ENCODE measurements at places on chromosomes 6 and 20. TPM values are rescaled to one million over a fixed set of nuclear protein-coding genes. Genes with fewer than 3 reads are reported as not detected.
A peak's percentile ranks its signal among the peaks of the same experiment; 100 is the strongest.

The MDFI gene
- total RNA-seq: 2.5 TPM

GRCh38 chr6:30361661-30362060 lies 16.7 kb downstream of the RPP21 start:
- no peak for DNase-seq
- no peak overlapping the region for H3K27ac ChIP-seq
- H3K4me1 ChIP-seq: peaks cover 4% of the 10 kb centered on the region
- H3K36me3 ChIP-seq: no peaks in the 10 kb centered on the region

DNA sequence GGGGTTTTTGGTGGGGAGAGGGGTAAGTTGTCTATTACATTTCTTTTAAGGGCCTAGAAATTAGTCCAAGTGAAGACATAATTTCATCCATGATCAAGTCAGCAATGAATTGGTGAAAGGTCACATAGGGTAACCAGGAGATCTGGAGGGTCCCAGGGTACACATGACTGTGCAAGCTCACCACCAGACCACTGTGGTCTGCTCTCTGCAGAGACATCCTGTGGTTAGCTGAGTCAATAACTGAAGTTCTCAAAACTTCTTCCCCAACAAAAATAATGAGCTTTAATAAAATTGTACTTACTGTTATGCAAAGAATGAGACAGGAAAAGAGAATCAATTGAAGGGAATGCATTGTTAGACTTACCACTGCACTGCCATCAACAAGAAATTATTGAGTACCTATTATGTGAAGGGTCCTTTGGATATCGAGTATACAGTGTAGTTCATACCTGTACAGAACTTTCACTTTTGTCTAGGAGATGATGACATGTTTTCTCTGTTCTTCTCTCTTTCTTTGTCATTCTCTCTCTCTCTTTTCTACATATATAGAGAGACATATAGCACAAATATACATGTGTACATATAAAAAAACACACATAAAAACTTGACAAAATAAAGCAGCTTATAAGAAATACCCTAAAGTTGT lies 209.8 kb downstream of the GJA1 start:
- no peaks in the 10 kb centered on the region for H3K27me3 ChIP-seq
- DNase-seq: no peak
- H3K36me3 ChIP-seq: no peaks in the 10 kb centered on the region
- no peak overlapping the region for H3K4me3 ChIP-seq

DNA sequence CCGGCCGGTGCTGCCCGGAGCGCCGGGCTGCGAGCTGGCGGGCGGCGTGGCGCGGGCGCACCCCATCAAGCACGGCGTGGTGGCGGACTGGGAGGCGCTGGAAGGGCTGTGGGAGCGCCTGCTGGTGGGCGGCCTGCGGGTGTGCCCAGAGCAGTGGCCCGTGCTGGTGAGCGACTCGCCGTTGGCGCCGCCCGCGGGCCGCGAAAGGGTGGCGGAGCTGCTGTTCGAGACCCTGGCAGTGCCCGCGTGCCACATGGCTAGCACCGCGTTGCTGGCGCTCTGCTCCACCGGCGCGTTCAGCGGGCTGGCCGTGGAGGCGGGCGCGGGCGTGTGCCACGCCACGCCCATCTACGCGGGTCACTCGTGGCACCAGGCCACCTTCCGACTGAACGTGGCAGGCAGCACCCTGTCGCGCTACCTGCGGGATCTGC lies 517 bp downstream of the ACTL10 start:
- H3K27ac ChIP-seq: peak overlapping the region; percentile 63
- H3K36me3 ChIP-seq: no peaks in the 10 kb centered on the region
- peak overlapping the region; percentile 70 for H3K4me3 ChIP-seq
- no peaks in the 10 kb centered on the region for H3K27me3 ChIP-seq

- no peaks in the 10 kb centered on the region for H3K27me3 ChIP-seq
- H3K4me1 ChIP-seq: no peaks in the 10 kb centered on the region
- no peak for DNase-seq
- no peaks in the 10 kb centered on the region for H3K36me3 ChIP-seq
- no peak overlapping the region for H3K4me3 ChIP-seq
These were observed 80.1 kb upstream of the SHLD1 start for GRCh38 chr20:5670036-5670536.

The PAQR8 gene
- total RNA-seq: 5.0 TPM

The TSBP1 gene
- not detected for total RNA-seq

The CYP39A1 gene
- total RNA-seq: 4.2 TPM

DNA sequence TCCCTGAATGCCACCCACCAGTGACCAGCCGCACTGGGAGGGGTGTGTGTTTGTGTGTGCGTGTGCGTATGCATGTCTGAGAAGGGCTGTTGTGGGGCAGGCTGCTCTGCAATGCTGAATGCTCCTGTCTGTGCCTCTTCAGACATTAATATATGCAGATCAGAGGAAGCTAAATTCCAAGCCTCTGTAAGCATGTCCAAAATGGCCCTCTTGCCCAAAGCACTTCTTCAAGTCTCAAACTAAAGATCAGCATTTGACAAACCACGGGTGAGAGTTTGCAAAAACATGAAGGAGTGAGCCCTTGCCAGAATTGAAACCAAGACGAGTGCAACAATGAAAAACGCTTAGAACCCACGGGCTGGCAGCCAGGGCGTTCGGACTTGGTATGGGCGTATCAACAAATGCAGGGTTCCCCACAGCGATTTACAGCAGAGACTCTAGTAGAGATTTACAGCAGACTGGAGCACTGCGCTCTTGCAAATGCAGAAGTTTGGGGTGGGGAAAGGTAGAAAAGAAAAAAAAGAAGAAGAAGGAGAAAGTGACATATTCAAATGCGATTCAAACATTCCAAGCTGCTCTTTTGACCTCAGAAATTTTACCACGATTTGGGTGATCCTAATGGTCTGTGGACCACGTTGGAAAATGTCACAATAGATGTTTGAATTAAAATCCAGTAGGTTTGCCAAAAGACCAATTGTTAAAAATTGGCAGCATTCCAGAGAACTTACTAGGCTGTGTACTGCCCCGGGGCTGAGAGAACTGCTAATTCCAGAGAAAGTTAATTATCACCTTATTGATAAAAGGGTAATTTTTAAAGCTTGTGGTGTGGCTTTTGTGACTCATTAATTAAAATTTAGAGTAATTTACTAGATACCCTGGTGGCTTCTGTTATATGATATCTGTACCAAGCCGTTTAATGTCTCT lies 3.5 kb downstream of the SCML4 start:
- peak overlapping the region; percentile 16 for H3K4me3 ChIP-seq
- DNase-seq: no peak
- H3K27ac ChIP-seq: no peak overlapping the region
- peaks cover 22% of the 10 kb centered on the region for H3K27me3 ChIP-seq

DNA sequence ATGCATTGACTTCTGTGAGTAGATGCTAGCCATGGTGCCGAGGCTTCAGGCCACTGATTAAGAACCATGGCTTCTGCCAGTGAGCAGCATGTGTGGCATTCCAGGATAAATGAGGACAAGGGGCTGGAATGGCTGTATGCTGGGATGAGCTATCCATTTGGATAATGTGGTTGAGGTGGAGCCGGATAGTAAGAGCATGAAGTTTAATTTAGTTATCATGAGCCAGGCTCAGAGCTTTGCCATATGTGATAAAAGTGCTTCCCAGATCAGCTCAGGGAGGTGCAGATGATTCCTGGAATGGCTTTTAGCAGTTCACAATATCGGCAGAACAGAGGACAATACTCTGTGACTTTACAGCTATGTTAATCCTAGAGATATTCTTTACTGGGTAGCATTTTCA lies 34.6 kb upstream of the RNF8 start:
- H3K27ac ChIP-seq: peak overlapping the region; percentile 33
- H3K27me3 ChIP-seq: no peaks in the 10 kb centered on the region
- H3K36me3 ChIP-seq: peaks cover 61% of the 10 kb centered on the region
- H3K4me1 ChIP-seq: peaks cover 43% of the 10 kb centered on the region
- no peak for DNase-seq

- no peak overlapping the region for H3K4me3 ChIP-seq
- no peaks in the 10 kb centered on the region for H3K36me3 ChIP-seq
- no peak overlapping the region for H3K27ac ChIP-seq
- no peaks in the 10 kb centered on the region for H3K4me1 ChIP-seq
These were observed 43.4 kb upstream of the SPTLC3 start for GRCh38 chr20:12965212-12965869.

The ADGRF5 gene
- 27.1 TPM for total RNA-seq

The RBM12 gene
- total RNA-seq: 51.3 TPM

GRCh38 chr20:11966186-11966585 lies 48.5 kb downstream of the BTBD3 start:
- DNase-seq: no peak
- no peaks in the 10 kb centered on the region for H3K27me3 ChIP-seq
- no peaks in the 10 kb centered on the region for H3K4me1 ChIP-seq
- no peaks in the 10 kb centered on the region for H3K36me3 ChIP-seq

- no peaks in the 10 kb centered on the region for H3K4me1 ChIP-seq
- H3K36me3 ChIP-seq: no peaks in the 10 kb centered on the region
- no peak overlapping the region for H3K27ac ChIP-seq
These were observed 86.3 kb upstream of the IRAK1BP1 start for GRCh38 chr6:78781001-78781400.

The PPP1R3D gene
- 7.6 TPM for total RNA-seq

DNA sequence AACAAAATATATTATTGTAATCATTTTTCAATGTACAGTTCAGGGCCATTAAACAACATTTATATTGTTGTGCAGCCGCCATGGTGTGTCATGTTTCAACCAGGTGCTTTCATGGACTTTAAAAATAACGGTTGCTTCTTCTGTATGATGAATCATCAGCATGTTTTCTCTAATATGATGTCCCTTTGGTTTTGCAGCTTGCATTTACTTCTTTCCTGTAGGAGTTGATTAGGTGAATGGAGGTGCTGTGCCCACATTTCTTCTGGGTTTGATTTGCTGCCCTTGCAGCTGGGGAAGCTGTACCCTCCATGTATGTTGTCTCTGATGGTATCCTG lies 54.9 kb upstream of the TULP4 start:
- no peaks in the 10 kb centered on the region for H3K27me3 ChIP-seq
- H3K27ac ChIP-seq: no peak overlapping the region
- peaks cover 11% of the 10 kb centered on the region for H3K4me1 ChIP-seq
- no peak for DNase-seq
- H3K36me3 ChIP-seq: no peaks in the 10 kb centered on the region

GRCh38 chr20:36646678-36647077 lies 682 bp upstream of the SLA2 start:
- no peak for DNase-seq
- H3K4me3 ChIP-seq: no peak overlapping the region
- no peaks in the 10 kb centered on the region for H3K27me3 ChIP-seq
- no peak overlapping the region for H3K27ac ChIP-seq
- H3K4me1 ChIP-seq: no peaks in the 10 kb centered on the region
- peaks cover 10% of the 10 kb centered on the region for H3K36me3 ChIP-seq

- H3K27ac ChIP-seq: no peak overlapping the region
- no peaks in the 10 kb centered on the region for H3K36me3 ChIP-seq
- H3K4me1 ChIP-seq: no peaks in the 10 kb centered on the region
- DNase-seq: no peak
These were observed 105.1 kb downstream of the MKKS start for GRCh38 chr20:10328897-10329255.

DNA sequence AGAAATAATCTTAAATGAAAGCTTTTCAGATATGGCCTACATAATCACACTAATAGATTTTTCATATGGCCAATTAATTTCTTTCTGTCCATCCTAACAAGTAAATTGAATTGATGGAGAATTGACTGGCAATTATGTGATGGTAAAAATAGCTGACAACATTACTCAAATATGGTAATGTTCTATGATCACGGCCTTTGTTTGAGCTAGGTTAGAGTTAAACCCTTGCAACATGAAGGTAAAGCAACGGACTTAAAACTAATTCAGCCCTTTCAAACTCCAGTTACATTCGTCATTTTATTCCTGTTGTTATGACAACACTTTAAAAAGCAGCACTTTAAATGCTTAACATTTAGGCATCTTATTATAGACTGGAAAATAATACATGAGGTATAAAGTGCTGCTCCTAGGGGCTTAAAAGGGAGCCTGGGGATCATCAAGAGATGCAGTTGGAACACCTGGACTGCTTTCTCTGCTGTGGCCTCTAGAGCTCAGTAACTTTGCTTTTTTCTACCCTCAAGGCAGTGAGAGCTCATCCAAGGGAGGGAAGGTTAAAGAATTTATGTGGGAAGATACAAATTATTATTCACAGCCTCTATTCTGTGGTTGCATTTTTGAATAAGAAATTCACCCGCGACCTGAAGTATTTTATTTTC lies 46.9 kb downstream of the RIPOR2 start:
- no peaks in the 10 kb centered on the region for H3K36me3 ChIP-seq
- no peak for DNase-seq
- H3K4me1 ChIP-seq: peaks cover 3% of the 10 kb centered on the region
- H3K27ac ChIP-seq: no peak overlapping the region
- no peaks in the 10 kb centered on the region for H3K27me3 ChIP-seq
- no peak overlapping the region for H3K4me3 ChIP-seq

The RTEL1 gene
- 6.1 TPM for total RNA-seq

DNA sequence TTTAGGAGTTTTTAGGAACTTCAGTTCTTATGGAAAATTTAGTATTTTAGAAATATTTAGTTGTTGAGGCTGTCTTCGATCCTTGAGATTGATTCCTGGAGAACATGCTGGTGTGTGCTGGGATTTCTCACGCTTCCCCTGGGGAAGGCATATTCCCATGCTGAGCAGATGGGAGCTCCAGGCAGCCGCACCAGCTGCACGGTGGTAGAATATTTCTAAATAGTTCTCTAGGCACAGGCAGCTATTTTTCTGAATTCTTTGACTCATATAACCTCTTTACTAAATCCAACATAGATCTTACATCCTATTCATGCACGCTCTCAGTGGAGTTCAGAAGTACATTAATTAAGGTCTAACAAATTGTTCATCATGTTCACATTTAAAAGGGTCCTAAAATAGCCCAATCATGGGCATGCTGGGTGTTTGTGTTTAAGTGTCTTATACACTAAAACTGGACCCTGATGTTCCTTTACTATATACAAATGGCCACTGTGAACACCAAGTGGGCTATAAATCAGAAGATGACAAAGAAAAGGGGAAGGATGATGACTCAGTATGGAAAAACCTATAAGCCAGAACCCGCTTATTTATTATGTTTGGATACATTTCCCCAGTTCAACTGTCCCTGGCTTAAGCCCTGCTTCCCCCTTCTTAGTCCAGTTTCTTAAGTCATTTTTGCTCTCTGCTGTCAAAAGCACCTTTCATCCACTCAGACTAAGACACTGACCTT lies 138.5 kb downstream of the UST start:
- H3K4me1 ChIP-seq: no peaks in the 10 kb centered on the region
- H3K27ac ChIP-seq: no peak overlapping the region
- H3K27me3 ChIP-seq: no peaks in the 10 kb centered on the region
- no peaks in the 10 kb centered on the region for H3K36me3 ChIP-seq
- no peak for DNase-seq

- no peaks in the 10 kb centered on the region for H3K27me3 ChIP-seq
- H3K4me1 ChIP-seq: no peaks in the 10 kb centered on the region
- no peak for DNase-seq
- no peak overlapping the region for H3K27ac ChIP-seq
- H3K4me3 ChIP-seq: no peak overlapping the region
These were observed 16.7 kb downstream of the BPIFA1 start for GRCh38 chr20:33252460-33252859.

The EDN3 gene
- not detected for total RNA-seq

The FGD2 gene
- 9.2 TPM for total RNA-seq

- no peak for DNase-seq
- H3K36me3 ChIP-seq: no peaks in the 10 kb centered on the region
- no peak overlapping the region for H3K4me3 ChIP-seq
- no peaks in the 10 kb centered on the region for H3K27me3 ChIP-seq
These were observed 57.9 kb downstream of the GJA10 start for GRCh38 chr6:89952105-89952671.
